Naive thymus-derived CD4-positive, alpha-beta T cell (primary cell): ENCODE measurements at places on chromosomes 16 and 17.

- no peak for DNase-seq
These were observed 49.0 kb downstream of the CHD9 start for GRCh38 chr16:53103811-53104210.

GRCh38 chr17:78645421-78646295 lies 68.5 kb upstream of the DNAH17 start:
- peak; percentile 69 for DNase-seq

DNA sequence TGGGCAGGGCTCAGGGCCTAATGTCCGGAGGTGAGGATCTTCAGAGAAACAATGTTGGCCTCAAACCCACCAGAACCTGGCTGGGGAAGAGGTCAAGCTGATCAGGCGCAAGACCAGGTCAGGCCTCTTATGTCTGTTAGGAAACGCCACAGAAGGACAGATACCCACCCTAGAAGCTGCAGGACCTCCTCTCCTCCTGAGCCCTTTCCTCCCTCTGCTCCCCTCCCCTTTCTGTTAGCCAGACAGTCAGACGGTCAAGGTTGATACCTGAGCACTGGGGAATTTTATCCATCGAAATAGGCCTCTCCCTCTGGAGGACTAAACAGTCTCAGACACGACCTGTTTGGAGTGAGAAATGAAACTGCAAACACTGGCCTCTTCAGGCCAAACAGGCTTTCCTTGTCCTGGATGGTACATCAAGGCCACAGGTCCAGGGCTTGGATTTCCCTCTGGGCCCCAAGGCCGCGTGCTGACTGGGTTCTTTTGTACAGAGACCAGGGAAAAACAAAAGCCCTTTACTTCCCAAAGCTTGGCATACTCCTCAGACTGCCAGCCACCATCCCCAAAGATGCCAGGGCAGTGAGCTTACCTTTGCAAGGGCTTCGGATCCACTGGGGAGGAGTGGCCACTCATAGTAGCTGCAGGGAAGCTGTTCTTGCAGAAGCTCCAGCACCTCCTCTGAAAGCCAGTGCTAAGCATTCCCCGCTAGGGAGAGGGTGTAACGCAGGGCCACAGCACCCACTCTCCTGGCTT lies 135.8 kb downstream of the CCDC182 start:
- no peak for DNase-seq

DNA sequence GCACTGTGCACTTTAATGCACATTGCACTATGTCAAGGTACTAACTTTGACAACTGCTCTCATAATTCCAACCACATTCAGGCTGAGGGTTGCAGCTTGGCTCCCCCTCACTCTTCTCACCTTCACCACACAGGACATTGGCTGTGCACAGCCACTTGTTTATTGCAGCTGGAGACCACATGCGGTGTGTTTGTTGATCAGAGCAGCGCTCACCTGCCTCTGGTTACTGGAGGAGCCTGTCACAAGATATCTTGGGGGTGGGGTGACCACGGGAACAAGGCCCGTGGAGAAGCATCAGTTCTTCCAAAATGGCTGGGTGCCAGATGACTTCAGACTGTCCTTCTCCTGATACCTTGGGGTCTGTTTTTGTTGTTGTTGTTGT lies 10.6 kb upstream of the CCL5 start:
- no peak for DNase-seq

DNA sequence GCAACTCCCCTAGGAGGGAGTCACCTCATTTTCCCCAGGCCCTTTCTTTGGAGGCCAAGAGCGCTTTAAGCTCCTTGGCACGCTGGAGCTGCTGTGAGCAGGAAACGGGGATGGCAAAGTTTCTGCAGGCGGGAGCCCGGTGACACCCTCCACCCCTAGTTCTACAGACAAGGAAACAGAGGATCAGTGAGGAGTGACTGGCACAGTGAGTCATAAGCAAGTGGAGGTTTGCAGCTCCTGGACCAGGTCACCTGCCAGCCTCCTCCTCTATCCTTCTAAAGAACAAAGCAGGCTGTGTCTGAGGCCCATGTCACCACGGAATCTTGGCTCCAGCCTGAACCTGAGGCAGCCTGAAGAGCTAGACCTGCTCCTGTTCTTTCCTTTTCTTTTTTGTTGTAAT lies 141.9 kb downstream of the TMEM132E start:
- DNase-seq: no peak

- DNase-seq: no peak
These were observed 2.7 kb upstream of the RRAD start for GRCh38 chr16:66927918-66928649.

DNA sequence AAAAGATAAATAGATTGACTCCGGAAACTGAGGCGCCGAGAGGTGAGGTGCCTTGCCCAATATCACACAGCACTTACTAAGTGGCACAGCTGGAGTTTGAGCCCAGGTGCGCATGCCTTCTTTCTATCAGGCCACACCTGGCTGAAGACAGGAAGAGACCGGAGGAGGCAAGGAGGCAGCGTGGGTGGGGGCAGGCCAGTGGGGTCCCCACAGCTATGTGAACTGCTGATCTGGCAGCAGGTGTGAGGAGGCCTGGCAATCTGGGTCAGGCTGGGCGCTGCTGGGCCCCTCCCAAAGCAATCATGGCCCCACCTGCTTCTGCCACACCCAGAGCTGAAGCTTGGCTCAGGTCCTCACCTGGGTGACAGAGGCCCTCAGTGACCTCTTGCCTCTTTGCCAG lies 1.9 kb upstream of the GDPD3 start:
- DNase-seq: no peak

DNA sequence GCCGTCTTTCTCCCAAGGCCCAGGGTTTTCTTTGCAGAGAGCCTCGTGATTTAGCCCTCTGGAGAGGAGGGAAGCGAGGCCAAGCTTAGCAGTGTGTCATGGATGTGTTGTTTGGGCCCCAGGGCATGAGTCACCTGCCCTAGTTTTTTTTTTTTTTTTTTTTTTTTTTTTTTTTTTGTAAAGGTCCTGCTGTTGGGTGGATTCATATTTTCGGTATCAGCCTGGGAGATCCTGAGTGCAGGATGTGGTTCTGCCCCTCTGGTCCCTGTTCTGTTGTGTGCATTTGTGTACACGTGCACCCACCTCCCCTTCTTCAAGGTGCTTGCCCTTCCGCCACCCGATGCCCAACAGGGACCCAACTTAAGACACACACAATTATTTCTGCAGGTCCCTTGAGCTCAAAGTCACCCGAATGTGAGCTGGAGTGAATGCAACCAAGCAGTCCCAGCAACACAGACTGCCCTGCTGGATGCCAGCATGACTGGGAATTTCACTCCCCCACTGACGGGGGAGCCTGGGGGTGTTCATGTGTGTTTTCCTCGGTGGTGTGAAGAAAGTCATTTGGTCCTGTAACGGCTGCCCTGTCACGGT lies 265.8 kb upstream of the TNRC6C start:
- DNase-seq: no peak

- DNase-seq: peak; percentile 89
These were observed at the start of gene SHMT1 for GRCh38 chr17:18363101-18364049. TSS of gene SHMT1 (minus strand) at chr17:18363550. CDS start at chr17:18355981, 7,569 bp downstream.

DNA sequence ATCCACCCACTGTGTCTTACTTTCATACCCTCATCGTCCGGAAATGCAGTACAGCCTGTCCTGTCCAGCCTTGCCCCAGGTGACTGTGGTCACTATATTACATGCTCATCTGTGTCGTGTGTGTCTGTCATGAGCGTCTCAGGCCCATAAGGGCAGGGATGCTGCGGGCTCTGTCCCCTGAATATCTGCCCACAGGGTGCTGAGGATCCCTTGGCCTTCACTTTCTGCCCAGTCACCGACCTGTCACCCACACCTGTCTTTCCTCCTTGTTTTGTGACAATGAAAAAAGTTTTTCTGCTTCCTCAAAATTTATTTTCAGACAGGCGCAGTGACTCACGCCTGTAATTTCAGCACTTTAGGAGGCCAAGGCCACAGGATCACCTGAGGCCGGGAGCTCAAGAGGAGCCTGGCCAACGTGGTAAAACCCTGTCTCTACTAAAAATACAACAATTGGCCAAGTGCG lies 1.4 kb upstream of the CTRB1 start:
- no peak for DNase-seq

DNA sequence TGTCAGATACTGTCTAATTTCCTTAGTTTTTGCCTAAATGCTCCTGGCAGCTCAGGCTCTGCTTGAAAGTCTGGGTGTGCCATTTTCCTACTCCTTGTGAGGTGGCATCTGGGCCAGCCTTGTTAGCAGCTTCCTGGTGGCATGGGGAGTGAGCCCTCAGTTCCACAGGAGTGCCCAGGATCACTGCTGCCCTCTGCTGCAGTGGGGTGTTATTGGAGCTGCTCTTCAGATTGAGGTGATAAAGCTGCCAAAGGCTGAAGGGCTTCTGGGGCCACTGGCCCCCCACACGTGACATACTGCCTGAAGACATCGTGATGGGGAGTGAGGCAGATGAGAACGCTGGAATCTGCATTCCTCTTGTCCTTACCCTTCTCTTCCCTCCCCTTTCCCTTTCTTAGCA lies 27.4 kb downstream of the CEP95 start:
- no peak for DNase-seq

GRCh38 chr16:81902025-81902424 lies 109.2 kb downstream of the SDR42E1 start:
- no peak for DNase-seq

GRCh38 chr17:227946-228615 lies 46.6 kb upstream of the DOC2B start:
- no peak for DNase-seq

DNA sequence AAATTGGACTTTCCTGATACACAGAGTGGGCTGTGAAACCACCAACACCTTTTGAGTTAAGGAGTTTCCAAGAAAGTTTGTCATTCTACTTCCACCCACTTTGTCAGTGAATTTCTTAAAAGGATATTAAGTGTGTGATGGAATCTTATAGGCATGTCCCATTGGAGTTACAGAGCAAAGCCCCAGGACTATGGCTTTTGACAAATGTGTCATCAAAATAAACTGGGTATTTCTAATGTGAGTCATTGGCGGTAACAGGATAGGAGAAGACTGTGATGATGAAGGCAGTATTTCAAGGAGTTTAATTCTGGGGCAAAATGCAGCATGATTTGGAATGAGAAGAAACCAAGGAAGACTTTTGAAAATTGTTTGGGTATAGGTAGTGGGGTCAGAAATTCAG lies 1013.8 kb upstream of the EEF2KMT start:
- no peak for DNase-seq

GRCh38 chr17:79415365-79415764 lies 195.5 kb downstream of the RBFOX3 start:
- DNase-seq: no peak

DNA sequence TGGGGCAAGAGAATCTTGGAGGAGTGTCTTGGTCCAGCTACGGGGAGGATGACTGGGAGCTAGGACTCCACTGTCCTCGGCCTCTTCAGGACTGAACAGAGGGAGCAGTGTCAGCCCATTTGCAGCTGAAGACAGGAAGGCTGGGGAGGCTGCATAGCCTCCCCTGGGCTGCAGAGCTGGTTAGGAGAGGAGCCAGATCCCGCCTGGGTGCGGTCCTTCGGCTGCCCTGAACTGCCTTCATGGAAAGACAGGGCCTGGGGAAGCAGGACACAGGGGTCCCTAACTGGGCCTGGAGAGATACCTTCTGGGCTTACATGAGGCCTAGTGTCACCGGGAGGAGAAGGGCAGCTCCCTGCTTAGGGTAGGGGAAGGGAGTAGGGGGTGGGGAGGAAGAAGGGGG lies 26.6 kb downstream of the UNC13D start:
- DNase-seq: no peak

- no peak for DNase-seq
These were observed 63.5 kb downstream of the SLC39A11 start for GRCh38 chr17:73029021-73029420.

DNA sequence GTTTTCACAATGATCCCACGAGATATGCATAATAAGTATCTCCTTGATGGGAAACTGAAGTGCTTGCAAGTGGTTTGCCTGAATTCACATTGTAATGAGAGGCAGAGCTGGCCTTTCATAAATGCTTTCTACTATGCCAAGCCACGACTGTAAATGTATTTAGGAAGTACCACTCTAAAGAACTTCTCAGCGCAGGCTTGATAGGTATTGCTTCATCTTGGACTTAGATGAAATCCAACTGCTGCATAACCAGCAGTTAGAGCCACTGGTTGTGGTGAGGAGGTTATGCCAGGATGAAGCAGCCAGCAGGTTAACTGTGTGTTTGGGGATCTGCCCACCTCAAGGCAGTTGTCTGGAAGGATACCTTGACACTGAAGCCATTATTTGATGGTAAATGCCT lies 26.8 kb downstream of the MARCHF10 start:
- DNase-seq: no peak

- DNase-seq: no peak
These were observed 465.0 kb upstream of the MAF start for GRCh38 chr16:80065541-80065940.
